ENCODE measurements at places on chromosomes 5 and 9. TPM values are rescaled to one million over a fixed set of nuclear protein-coding genes. Genes with fewer than 3 reads are reported as not detected.

SPATA6L gene
- 0.99 TPM for total RNA-seq

PCDHGB6 gene
- not detected for total RNA-seq

ADAMTS16 gene
- total RNA-seq: not detected

RIC1 gene
- total RNA-seq: 26.7 TPM

OR1J2 gene
- total RNA-seq: 0.34 TPM

MEIKIN gene
- total RNA-seq: not detected

FBP1 gene
- 0.89 TPM for total RNA-seq

CCNG1 gene
- 326 TPM for total RNA-seq

All from activated naive CD4-positive, alpha-beta T cell treated with anti-CD3 and anti-CD28 coated beads, Interleukin-2, amount 50 U/mL, for 72 hours (primary cell).